MV-4-11 (cell line): ENCODE measurements at places on chromosomes 1 and 21.

DNA sequence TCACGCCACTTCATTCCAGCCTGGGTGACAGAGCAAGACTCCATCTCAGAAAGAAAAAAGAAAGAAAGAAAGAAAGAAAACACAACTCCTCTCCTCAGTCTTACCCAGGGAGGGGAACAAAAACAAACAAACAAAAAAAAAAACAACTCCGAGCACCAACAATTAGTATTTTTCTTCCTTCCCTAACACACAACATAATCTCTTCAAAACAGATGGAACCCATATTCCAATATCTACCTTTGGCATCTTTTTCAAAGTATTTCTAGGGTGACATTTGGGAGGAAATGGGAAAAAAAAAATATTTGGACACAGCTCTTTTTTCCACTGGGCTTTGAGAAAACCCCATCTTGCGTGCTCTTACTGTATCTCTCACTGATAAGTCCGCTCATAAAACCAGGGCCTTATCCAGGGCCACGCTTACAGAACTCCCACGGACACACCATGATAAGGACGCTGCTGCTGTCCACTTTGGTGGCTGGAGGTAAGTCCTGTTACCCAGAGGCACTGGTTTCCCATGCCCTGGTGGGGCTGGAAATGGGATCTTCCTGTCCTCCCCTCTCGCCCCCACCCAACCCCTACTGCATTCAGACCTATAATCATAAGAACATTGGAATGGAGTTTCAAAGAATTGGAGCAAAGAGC is at the start of gene CELA2A:
TSS of gene CELA2A (plus strand) at position 420 of the 642 bp plus-strand sequence. CDS start at position 442, 22 bp downstream.
- no peak for DNase-seq

- no peak for DNase-seq
Measured at GRCh38 chr1:99751877-99752504, 14.4 kb downstream of the FRRS1 start.

GRCh38 chr1:242146652-242147051 is 147.8 kb upstream of the MAP1LC3C start:
- DNase-seq, result peak; percentile 65

DNA sequence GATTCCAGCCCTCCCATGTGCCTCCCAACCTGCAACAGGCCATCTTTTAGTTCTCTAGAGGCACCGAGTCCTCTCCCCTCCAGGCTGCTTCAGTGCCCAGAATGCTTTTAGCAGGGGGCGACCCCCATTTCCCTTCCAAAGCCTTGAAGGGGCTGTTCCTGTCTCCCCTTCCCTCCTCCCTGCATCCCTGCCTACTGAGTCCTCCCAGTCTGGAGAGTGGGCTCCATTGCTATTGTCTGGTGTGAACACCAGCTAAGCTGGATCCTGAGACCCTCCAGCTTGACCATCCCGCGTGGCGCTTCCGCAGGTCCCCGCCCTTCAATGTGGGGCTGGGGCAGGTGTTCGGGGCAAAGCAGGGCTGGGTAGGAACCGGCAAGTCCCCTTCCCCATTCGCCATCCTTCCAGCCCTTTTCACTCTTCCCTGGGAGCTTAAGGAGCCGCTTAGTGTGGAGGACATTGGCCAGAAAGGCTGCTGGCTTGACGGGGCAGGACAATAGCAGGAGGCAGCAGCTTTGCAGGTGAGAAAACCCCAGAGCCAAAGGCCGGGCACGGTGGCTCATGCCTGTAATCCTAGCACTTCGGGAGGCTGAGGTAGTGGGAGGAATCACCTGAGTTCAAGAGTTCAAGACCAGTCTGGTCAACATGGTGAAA is 32.2 kb downstream of the PADI6 start:
- no peak for DNase-seq

DNA sequence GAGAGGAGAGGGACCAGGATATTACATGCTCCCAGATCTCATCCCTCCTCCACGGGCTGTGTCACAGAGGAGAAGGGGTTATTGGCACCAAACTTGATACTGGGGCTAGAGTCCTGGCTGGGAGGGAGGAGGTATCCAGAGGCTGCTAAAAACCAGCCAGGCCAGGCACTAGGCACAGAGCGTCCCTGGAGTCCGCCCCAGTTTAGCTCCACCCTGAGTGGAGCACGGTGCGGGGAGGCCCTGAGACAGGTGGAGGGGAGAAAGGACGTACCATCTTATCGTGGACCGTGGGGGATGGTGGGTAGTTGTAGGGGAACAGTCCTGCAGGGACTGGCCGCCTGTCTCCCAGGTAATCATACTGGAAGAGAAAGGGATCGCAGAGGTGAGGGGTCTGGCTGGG is 42.7 kb upstream of the GOLT1A start:
- no peak for DNase-seq
